ENCODE measurements at places on chromosomes 16 and 17.

DNA sequence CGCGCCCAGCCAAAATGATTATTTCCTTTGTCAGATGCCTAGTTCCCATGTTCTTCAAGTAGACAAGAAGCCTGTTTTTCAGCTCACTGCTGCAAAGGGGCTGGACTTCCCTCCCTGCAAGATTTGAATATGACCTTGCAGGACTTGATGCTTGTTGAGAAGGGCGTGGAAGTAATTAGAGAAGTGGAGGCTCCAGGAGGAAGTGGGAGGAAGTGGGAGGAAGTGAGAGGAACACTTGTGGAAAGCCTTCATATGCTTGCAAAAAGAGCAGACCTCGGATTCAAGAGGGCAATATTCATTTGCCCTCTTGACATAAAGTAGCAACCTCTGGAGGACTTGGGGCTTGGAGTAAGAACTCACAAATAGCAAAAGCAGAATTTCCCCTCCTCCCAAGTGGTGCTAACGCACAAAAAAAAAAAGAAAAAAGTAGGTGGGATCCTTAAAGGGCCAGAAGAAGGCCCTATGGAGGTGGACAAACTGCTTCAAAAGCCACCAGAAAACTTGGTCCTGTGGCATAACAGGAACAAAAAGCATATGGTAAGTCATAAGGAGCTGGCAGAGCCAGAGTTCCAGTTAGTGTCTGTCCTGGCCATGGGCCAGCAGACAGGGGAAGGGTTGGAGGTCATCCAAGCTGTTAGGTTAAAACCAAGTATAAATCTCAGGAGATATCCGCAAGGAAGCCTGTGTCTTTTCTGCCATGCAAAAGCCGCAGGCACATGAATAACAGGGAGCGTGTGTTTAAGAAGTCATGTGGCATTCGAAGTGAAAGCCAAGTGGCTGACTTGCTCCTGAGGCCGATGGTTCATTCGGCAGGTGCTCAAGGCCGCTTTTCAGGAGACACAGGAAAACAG, 20.6 kb upstream of the PRKAR1A start:
- DNase-seq, result no peak

GRCh38 chr16:70290949-70291519, 1.7 kb upstream of the AARS1 start:
- no peak for DNase-seq

- no peak for DNase-seq
Measured at GRCh38 chr17:72430611-72431432, 310.0 kb downstream of the SOX9 start.

DNA sequence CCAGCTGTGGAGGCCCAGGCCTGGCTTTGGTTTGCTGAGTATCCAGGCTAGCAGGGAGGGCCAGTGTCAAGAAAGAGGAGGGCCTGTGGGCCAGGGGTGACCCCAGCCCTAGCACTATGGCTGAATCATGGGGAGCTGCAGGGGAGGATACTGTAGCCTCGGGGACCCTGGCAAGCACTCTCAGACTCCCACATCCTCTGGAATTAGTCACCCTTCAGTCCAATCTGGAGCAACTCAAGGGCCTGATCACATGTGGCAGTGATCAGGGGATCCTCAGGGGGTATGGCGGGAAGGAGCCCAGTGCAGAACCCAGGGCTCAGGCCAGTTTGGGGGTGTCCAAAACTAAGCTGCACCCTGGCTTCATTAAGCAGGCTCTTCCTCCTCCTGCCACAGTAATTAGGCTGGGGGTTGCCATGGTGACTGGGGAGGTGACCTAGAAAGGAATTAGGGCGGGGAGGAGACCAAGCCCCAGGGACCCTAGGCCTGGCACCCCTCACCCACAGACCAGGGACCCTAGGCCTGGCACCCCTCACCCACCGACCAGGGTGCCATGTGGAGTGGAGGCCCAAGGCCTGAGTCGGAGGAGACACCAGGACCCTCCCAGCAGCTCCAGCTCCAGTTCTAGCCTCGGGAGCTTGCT, 5.8 kb downstream of the NLGN2 start:
- DNase-seq, result peak; percentile 45

DNA sequence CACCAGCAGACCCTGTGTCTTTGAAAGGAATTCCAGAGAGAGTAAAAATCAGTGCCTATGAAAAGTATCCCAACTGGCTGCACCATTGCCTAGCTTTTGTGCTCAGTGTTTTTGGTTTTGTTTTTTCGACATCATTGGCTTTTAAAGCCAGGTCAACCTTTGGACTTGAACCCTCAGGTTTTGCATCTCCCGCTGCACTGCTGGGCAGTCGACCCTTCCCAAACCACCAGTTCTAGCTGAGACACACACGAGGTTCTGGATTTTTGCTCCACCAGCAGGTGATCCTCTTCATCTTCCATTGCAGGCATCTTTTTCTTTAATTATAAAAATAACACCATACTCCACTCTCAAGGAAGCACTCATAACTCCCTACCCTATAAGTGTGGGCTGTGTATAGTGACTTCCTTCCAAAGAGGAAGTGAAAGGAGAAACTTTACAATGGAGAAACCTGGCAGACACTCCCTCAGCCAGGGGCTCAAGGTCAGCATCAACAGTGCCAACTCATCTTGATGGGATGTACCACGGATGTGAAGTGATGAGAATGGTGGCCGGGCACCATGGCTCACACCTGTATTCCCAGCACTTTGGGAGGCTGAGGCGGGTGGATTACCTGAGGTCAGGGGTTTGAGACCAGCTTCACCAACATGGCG, 57.8 kb downstream of the BMERB1 start:
- no peak for DNase-seq

All from HTR-8/SVneo (cell line).